ENCODE measurements at places on chromosomes 2 and 18.

GRCh38 chr2:27335311-27335710 is 12.4 kb upstream of the MPV17 start:
- DNase-seq, result no peak

DNA sequence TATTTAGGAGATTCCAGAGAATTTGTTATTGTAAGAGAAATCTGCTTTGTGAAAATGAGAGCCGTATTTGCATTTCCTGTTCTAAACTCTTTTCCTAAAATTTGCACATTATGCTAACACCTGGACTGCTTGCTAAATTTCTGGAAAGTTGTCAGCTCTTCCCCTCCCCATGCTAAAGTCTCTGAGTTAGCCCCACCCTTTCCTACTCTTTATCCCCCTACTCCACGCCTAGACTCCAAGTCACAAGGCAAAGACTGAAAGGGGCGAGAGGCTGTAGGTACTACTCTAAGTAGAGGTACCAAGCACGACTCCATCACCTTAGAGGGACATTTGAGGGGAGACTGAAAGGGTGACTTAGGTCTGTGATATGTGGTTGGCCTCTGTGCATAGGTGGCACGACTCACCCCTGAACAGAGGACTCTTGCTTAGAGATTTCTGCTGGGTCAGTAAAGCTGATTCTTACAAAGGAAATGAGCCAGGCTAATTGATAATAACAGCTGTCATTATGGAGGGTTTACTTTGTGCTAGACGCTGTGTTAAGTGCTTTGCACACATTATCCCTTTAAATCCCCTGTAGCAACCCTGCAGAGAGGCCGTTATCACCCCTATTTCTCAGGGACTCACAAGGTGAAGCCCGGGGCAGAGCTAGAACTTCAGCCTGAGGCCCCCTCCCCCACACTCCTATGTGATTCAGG is 373.5 kb downstream of the EN1 start:
- DNase-seq, result no peak

GRCh38 chr18:32381761-32382160 is 88.9 kb downstream of the GAREM1 start:
- DNase-seq, result no peak

DNA sequence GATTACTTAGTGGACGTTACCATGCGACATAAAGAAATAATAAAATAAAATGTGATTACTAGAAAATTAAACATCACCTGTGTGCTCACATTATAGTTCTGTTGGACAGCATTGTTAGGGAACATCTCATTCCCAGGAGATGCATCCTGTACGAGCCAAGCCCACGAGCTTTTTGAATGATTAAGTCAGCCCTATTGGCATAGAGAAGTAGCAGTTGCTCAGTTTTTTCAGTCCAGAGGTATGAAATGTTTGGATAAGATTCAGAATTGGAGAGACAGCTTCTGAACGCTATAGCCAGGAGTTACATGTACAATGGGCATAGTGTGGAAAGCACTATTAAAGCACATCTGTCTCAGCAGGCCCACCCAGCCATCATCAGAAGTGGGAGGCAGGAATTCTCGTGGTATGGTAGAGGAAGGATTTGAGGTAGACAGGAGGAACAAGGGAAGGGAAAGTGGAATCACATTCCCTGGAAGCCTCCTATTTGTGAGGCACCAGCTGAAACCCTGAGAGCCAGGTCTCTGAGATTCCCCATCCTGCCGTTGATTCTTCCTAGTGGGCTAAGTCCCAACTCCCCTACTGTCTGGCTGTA is 8.6 kb downstream of the SPATS2L start:
- peak; percentile 62 for DNase-seq

DNA sequence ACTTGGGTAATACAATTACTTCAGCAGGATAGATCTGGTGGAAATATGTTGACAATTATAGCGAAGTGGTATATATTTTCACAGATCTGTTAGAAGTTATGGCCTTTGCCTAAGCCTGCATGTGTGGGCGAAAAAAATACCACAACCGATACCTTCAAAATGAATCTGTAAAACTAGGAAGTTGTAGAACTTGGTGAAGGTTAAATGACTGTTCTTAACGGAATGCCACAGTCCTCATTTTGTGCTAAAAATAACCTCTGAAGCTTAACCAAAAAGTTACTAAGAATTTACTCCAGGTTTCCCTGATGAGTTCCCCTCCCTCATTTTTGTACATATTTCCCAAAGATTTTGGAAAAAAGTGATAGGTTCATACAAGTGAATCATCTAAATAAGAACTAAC is 550.7 kb downstream of the THSD7B start:
- DNase-seq, result no peak

DNA sequence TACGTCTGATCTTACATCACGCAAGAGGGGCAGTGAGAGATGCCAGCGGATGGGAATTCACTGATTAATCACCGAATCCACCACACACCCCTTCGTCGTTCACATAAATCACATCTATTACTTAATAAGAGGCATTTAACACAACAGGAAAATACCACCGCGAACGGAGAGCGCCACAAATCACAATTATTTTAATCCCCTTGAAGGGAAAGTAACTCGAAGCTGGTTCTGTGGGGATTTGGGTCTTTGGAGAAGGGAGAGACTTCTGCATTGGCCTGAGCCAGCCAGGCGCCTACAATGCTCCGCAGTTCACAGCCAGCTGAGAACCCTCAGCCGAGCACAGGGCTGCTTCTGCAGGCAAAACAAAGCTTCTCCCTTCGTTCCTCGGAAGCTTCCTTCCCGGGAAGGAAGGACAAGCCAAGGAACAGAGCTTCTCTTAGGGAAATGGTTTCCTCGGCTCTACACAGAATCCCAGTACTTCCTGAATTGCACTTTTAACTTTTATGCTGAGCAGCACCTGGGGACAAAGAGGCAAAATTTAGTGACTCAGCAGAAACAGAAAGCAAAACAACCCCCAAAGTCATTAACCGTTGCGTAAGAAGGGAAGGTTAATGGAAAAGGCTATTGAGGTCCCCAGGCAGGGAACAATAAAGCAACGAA is at the start of gene LRP1B:
TSS of gene LRP1B (minus strand) at position 7 of the 660 bp plus-strand sequence. CDS start 287 bp downstream, outside the sequence.
- DNase-seq, result peak; percentile 31

- no peak for DNase-seq
Observed at GRCh38 chr2:126895336-126895735, 3.4 kb upstream of the TEX51 start.

- DNase-seq, result no peak
Observed at GRCh38 chr2:86631846-86632485, 8.3 kb upstream of the RNF103 start.

DNA sequence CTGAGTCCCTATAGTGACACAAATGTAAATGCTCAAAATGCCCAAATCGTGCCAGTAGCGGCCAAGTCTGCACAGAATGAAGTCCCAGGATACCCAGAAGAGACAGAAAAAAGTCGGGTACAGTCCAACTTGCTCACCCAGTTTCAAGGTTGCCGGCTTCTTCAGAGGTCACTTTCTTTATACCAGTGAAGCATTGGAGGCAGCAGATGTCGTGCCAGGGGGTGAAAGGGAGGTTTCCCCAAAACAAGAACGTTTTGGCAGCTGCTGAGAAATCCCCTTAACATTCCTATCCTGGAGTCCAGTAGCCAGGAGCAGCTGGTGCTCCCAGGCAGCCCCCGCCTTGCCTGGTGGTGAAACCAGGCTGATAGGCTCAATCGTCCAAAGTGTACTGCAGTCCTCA is 58.1 kb upstream of the MCFD2 start:
- DNase-seq, result no peak

DNA sequence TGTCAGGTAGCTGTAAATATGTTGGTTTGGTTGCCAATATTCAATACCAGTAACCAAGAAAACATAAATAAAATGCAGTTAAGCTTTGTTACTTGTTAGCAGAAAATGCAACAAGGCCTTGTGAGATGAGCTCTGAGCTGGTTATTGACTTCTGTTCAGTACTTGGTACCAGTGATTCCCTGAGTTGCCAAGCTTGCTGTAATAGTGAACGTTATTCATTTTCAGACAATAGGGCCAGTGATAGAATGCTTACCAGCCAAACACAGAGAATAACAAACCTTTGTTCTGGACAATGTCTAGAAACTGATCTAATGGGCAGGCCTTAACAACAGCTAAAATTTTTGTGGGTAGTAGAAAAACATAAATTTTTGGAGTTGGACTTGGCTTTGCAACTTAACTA is 29.5 kb downstream of the RASGRP3 start:
- no peak for DNase-seq

GRCh38 chr2:210337159-210337558 is 22.2 kb upstream of the MYL1 start:
- no peak for DNase-seq

DNA sequence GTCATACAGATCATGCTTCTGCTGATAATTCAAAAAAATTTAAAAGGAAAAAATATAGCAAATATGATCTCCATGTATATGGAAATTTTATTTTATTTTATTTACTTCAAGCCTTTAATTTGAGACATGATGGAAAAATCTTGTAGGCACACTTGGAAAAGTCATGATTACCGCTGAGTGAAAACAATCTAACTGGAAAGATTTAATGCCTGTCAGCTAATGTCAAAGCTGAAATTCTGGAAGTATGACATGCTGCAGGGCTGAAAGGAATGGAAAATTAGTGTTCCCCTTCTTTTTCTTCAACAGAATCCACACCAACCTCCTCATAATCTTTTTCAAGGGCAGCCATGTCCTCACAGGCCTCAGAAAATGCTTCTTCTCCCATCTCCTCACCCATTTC is 58.2 kb downstream of the RPRM start:
- DNase-seq, result no peak

- DNase-seq, result no peak
Observed at GRCh38 chr2:45168711-45169338, 159.6 kb upstream of the SIX2 start.

- DNase-seq, result no peak
Observed at GRCh38 chr18:74395648-74396154, 61.4 kb downstream of the DIPK1C start.

- peak; percentile 39 for DNase-seq
Observed at GRCh38 chr2:17571681-17572080, 31.2 kb downstream of the VSNL1 start.

- no peak for DNase-seq
Observed at GRCh38 chr18:76479351-76480238, 15.4 kb downstream of the ZNF516 start.

DNA sequence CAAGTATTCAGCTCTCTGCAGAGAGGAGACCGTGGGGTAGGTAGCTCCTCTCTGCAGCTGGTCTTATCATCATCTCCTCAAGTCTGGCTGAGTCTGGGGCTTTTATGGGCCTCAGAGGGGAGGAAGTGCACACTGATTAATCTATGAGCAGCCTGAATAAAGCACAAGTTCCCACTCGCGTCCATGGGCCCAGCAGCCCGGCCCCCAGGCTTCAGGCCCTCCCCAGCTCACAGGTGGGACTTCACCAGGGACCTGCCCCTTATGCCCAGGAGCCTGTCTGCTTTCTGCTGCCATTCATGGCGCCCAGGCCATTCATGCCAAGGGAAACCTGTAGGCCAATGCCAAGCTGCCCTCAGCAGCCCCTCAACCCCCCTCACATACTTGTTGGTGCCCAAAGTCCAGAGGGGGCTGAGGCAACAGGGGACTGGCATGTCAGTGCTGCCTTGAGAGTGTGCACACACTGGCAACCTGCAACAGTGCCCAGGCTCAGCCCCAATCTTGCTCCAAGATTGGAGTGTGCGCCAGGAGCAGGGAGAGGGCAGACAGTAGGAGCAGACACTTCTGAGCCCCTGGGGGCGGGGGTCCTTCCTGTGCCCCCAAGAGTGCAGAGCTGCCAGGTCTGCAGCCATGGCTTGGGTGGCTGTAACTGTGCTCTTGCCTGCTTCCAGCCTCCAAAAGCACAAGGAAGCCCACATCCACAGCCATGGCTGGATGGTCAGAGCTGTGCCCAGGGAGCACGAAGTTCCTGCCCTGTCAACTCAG is 375.6 kb upstream of the VWC2L start:
- no peak for DNase-seq

DNA sequence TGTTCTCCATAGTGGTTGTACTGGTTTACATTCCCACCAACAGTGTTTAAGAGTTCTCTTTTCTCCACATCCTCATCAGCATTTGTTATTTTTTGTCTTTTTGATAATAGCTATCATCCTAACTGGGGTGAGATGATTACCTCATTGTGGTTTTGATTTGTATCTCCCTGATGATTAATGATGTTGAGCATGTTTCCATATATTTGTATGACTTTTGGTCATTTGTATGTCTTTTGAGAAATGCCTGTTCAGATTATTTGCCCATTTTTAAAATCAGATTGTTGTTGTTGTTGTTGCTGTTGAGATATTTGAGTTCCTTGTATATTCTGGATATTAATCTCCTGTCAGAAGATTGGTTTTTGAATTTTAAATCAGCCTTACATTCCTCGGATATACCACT is 147.5 kb downstream of the NCOA1 start:
- no peak for DNase-seq

DNA sequence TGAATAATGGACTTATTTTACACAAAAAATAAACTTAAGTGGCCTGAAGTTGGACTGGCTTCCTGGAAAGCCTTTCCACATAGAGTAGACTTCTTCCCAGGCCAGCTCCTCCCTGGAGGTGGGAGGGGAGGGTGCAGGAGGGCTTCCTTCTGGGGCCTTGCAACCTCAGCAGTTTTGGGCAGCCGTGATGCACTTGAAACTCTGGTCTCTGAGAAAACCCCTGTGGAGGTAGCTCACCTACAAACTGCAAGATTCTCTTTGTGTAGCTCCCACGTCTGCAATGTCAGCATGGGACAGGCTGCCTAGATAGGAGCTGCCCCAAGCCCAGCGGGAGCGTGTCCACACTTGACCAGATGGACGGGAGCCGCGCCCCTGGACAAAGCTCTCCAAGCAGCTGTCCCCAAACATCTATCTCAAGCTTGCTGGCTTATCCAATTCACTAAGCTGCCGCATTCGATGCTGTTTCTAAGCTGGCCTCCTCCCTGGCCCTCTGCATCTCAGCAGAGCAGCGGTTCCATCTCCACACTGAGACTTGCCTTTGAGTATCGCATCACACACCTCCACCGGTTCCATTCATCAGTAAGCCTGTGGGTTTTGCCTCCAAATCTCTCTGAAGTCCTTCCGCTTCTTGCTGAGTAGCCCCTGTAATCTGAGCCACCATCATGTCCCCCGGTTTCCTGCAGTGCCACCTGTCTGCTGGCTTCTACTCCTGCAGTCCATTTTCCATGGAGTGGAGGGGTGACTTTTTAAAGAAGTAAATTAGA is 1.6 kb upstream of the LPIN1 start:
- peak; percentile 43 for DNase-seq

DNA sequence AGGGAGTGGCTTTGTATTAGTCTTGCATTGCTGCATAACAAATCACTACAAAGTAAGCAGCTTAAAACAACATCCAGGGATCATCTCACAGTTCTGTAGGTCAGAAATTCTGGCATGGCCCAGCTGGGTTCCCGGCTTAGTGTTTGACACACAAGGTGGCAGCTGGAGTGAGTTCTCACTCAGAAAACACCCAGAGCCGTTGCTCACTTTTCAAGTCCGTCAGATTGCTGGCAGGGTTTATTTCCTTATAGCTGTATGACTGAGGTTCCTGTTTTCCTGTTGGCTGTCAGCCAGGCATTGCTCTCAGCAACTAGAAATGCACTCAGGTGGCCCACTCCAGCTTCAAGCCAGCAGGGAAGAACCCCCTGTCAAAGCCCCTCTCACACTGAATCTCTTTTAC is 324.1 kb downstream of the CCDC178 start:
- peak; percentile 1 for DNase-seq

- DNase-seq, result peak; percentile 8
Observed at GRCh38 chr18:54608028-54608642, 17.1 kb downstream of the DYNAP start.
